Activated CD8-positive, alpha-beta T cell treated with anti-CD3 and anti-CD28 coated beads, Interleukin-2, amount 10 ng/mL, durations not matched to agents 7 days and 5 days (primary cell): ENCODE measurements at places on chromosomes 11 and 22. TPM values are rescaled to one million over a fixed set of nuclear protein-coding genes. Genes with fewer than 3 reads are reported as not detected.

Gene MIF
- total RNA-seq = 1,002 TPM

DNA sequence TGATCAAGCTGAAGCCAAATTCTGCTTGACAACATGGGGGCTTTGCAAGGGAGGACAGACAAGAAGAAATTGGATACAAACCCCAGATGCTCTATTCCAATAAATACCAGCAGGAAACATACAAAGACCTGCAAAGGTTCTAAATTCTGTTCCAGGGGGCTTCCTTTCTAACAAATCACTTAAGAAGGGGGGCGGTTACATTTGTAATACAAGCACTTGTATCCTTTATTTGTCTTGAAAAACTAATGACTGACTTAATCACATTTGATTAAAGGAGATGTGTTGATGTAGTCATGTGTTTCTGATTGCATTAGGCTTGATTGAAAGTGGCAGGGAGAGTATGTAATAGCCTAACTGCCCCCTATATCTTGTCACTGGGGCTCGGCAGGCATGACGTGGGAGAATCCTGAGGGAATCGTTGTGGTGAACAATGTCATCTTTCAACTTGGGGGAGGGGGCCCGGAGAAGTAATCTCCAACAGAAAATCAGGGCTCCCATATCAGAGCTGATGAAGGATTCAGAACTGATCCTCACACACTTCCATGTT lies 361.7 kb downstream of the INSC start:
- no peak for DNase-seq

GRCh38 chr11:1373536-1374214 lies 16.1 kb upstream of the BRSK2 start:
- no peak for DNase-seq

Gene TMEM109
- total RNA-seq = 136 TPM

Gene NAA40
- 44.9 TPM for total RNA-seq

DNA sequence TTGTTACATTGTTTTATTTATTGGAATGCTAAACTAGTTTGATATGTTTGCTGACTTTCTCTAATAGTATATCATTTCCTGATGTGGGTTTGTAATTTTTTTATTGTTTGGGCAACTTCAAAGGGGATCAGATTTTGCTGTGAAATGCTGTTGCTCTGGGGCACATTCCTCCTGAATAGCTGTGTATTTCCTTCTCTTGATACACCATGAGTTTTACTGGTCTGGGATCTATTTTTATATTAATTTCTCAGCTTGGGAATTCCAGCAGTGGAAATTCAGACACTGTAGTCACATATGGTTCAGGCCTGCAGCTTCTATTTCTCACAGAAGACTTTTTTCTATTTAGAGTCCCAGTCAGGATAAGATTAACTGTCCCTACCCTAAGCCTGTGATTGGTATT lies 58.9 kb downstream of the RPUSD4 start:
- no peak for DNase-seq
